ENCODE measurements at places on chromosomes 2 and 18.

- no peak for DNase-seq
Measured at GRCh38 chr2:190837420-190837819, 43.2 kb upstream of the GLS start.

DNA sequence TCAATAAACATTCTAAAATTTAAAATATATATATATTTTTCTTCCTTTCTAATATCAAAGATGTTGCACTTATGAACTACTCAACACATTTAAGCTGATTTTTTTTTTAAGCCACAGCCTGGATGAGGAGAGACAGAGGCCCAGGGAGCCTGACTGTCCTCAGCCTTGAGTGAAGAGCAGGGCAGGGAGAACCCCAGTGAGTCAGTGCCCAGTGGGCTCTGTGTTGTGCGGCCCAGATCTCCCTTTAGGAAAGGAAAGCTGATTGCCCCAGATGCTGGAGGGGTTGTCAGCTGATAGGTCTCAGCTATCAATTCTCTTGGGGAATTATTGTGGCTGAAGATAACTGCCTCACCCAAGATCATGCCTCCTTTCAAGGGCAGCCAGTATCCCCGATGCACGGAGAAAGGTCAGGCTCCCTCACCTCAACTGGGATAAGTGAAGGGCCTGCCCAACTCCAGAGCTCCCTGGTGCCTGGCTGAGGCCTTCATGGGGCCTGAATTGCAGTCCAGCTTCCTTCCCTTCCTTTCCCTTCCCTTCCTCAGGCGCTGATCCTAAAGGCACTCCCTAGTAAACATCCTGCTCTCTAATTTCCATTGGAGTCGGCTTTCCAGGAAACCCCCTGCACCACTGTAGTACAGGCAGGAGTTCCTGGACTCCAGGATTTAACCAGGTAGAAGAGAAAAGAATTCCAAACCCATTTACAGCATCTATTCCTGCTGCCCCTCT is 106.9 kb upstream of the ATL2 start:
- DNase-seq: no peak

DNA sequence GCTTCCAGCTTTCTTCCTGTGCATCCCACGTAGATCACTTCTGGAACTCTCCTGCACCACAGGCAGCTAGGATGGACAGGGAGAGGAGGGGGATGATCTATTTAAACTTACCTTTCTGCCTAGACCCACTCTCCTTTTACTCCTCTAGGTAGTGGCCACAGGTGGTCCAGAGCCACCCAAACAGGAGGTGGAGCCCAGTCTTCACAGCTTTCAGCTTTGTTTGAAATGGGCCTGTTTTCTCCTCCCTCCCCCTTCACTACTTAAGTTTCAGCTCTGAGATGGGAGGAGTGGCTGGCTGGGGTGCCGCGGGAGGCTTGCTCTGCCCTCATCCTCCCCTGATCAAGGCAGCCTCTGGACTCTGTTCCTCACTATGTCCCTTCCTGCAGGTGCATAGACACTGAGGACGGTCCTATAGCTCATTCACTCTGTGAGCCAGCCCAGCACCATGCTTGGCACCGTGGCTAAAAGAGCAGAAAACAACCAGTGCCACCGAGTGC is 12.6 kb upstream of the CELF4 start:
- DNase-seq: peak; percentile 68

DNA sequence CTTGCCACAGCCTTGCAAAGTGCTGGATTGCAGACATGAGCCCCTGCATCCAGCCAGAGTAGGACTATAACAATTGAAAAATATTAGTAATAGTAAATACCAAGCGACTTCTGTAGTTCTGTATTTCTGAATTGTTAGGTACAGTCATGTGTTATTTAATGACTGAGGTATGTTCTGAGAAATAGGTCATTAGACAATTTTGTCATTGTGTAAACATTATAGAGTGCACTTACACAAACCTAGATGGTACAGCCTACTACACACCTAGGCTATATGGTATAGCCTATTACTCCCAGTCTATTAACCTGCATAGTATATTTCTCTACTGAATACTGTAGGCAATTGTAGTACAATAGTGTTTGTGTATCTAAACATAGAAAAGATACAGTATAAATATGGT is 92.1 kb downstream of the GALNT1 start:
- DNase-seq: no peak

- DNase-seq: no peak
Measured at GRCh38 chr18:30969670-30970170, 72.8 kb downstream of the DSC3 start.

DNA sequence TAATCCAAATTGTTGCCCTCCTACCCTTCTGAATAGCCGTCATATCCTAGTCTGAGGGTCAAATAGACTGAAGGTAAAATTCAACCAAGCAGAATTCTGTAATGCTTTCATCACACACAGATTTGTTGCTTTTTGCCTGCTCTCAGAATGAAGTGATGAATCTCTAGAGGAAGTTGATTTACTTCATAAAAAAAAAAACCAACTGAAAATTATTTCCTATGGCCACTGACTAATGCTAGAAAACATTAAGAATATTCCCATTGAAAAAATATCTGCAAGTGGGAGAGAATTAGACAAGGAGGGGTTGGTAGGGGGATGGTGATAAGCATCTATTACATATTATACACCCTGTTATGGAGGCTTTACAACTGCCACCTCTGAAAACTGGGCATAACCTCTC is 2.3 kb upstream of the IL1RL2 start:
- no peak for DNase-seq

DNA sequence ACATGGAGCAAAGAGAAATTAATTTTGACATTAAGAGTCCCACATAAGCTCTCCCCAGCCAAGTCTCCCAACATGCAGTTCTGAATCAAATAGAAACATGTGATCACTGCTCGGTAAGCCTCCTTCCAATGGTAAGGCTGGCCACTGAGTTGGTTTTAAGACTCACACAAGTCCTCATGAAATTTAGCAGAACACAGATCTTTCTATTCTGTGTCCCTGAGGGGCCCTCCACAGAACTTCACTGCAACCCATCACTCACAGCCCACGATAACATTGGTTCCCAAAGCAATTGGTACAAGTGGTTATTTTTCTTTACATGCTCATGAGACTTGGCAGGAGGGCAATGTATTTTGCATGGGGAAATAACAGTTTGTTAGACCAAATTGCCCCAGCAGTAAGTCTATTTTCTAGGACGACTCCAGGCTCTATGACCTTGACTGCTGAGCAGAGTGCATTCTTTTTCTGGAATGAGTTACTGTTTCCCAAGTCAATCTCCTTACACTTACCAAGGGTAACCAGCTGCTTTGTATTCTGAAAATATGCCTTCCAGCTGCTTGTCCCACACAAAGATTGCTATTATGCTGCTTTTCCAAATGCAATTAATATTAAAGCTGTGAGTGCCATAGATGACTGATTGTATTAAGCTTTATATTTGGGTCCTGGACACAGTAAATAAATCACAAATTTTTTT is 142.3 kb upstream of the TANK start:
- DNase-seq: no peak

DNA sequence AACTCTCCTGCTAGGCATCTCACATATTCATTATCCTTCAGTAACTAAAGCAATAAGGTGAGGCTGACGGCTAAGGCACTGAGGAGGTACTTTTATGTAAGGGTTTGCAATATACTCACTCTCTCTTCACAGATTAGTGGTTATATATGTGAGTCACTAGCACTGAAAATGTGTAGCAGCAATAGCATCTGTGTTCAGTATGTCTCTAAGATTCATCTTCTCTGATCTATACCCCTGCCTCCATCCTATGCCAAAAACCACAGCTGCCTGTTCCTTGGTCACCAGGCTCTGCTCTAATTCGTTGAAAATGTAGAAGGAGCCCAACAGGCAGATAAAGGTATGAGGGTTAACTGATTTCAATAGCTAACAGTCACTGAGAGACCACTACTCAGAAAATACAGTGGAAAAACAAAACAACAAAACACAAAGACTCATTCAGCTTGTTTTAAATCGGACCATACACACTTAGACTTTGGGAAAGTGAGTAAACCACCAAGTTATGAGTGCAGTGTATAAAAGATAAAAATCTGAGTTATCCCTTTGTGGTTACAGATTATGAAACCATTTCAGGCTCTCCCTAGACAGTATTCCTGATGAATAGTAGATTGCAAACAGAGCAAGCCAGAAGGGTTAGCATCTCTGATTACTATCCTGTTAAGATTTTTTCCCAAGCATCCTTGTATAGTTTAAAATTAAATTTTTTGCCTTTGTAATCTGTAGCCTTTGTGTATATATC is 75.3 kb upstream of the CYP26B1 start:
- DNase-seq: no peak

DNA sequence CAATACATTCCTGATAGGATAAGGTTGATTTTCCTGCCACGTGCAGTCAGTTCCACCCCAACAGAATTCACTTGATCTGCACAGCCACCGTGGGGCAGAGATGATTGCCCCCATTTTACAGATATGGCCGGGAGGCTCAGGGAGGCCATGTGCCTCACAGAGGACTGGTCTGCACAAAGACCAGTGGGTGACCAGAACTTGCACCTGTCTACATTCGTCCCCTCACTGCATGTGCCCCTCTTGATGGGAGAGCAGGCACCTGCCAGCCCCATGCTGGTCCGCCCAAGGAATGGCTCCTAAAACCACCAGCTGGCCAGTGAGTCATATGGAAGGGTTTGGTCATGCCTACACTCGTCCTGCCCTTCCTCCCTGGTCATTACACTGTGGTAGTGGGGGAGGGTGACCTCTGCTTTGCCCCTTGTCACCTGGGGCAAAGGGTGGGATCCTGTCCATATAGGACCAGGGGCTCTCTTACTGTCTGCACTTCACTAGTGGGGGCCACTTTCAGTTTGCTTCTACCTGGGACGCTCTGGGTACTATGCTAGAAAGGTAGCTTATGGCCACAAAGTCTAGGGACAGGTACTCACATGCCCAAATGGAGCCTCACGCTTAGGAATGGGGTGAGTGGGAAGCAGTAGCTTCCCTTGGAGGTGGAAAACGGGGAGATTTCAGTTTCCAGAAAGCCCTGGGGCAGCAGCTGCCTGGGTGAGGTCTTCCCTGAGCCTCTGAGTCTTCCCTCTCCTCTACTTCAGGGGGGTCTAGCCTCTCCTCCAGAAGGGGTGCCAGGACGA is 14.7 kb downstream of the RRM2 start:
- peak; percentile 49 for DNase-seq

DNA sequence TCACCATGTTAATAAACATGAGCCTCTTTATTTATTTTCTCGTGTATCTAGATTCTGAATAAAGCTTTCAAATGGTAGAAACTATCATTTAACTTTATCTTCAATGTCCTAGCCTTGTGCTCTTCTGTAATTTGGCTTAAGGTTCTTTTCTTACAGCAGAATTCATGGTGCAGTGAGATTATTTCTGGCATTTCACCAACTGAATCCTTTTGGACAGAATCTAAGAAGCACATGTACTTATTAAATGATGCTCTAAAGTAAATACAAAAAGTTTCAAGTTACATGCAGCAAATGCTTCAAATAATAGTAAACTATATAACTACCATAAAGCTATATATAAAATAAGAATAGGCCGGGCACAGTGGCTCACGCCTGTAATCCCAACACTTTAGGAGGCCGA is 65.9 kb downstream of the AP1S3 start:
- no peak for DNase-seq

- no peak for DNase-seq
Measured at GRCh38 chr18:58012356-58012755, 31.7 kb upstream of the NEDD4L start.

- DNase-seq: peak; percentile 64
Measured at GRCh38 chr2:201363857-201364560, 6.9 kb upstream of the FLACC1 start.

GRCh38 chr18:46894124-46894523 is 23.2 kb downstream of the PIAS2 start:
- DNase-seq: no peak

- no peak for DNase-seq
Measured at GRCh38 chr2:157592948-157593347, 35.7 kb downstream of the ACVR1C start.

DNA sequence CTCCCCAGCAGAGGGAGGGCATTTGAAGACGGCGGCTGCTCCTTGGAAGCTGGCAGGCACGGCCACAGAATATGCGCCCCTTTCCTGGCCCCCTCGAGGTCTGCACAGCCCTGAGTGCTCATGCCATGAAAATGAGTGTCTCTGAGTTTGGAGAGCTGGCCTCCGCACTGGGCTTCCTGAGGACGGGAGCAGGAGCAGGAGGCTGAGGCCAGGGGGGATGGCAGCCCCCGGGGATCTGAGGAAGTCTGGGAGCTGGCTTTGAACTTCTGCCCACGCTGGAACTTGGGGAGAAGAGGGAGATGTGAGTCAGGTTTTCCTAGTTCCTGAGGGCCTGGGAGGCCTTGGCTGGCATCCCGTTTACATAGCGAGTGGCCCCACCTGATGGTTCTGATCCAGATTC is 47.0 kb downstream of the RRM2 start:
- peak; percentile 38 for DNase-seq

DNA sequence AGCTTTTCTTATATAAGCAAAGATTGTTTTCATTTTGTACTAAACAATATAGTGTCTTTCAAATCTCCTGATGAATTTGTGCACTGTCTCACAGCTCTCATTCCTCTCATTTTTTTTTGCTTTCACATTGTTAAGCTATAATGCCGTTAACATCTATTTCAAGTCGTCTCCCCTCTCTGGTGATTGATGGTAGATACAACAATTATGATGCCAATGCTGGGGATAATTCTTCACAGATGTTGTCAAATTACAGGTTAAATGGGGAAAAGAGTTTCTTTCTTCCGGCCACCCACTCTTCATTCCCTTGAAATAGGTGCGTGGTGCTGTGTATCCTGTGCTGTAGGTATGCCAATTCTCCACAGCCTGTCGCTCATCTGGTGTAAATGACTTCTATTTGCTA is 1053.7 kb upstream of the ZEB2 start:
- DNase-seq: no peak

- DNase-seq: no peak
Measured at GRCh38 chr2:43319541-43319940, 93.1 kb upstream of the ZFP36L2 start.

- no peak for DNase-seq
Measured at GRCh38 chr18:37378336-37379010, 187.1 kb downstream of the CELF4 start.

DNA sequence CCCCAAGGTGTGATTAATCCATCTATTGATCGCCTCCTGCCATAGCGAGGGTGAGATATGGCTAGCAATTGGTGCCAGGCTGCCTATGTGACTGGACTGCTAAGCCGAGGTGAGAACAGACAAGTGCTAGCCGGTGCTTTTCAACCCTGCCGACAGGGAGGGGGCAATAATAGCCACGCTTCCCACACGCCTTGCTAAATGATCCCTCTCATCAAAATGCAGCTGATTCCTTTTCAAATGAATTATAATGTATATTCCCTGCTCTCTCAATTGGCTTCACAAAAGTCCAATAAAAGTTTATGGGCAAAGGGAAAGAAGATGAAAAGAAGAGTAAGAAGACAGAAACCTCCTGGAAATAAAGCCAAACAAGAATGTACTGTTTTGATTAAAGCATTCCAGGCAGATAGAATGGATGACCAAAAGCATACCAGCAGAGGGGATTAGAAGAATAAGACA is 235.6 kb downstream of the ICOS start:
- no peak for DNase-seq

DNA sequence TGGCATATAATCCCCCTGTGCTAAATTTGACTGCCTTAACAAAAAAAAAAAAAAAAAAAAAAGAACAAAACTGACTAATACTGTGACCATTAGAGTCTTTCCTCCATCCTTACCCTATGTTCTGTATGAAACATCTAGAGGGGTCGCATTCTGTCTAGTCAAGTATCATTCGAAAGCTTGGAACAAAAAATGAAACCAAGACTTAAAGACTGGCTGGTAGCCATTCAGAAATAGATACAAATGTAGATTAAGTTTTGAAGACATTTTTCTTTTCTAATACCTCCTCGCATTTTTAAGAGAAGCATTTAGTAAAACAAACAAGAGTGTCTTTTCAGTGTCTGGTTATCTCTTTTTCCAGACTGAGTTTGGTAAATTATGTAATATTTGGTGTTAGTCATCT is 66.7 kb downstream of the SPATS2L start:
- no peak for DNase-seq

Measured in endodermal cell (in vitro differentiated cells).